ENCODE measurements at places on chromosomes 7 and 10. TPM values are rescaled to one million over a fixed set of nuclear protein-coding genes. Genes with fewer than 3 reads are reported as not detected.

Gene DOCK4
- total RNA-seq: 9.9 TPM

Gene OR6B1
- total RNA-seq: not detected

Gene TLL2
- total RNA-seq: 0.40 TPM

GRCh38 chr7:29115130-29115687 lies 31.1 kb downstream of the CPVL start:
- H3K27me3 ChIP-seq: no peaks in the 10 kb centered on the region
- no peaks in the 10 kb centered on the region for H3K36me3 ChIP-seq
- no peak for DNase-seq
- H3K4me1 ChIP-seq: peaks cover 34% of the 10 kb centered on the region

DNA sequence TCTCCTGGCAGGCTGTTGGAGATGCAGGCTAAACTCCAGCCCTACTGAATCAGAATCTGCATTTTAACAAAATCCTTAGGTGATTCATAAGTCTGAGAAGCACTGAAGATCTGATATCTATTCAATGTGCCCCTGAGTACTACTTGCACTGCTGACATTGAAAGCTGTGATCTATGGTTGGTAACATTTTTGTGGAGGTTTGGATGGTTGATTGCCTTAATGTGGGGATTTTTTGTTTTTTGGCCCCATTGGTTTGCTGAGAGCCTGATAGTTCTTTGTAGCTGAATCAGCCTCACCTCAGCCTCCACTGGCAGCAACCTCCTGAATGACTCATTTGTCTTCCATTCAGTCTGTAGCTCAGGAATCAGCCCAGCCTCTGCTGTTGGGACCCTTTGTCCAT lies 14.7 kb upstream of the LRRN3 start:
- no peak overlapping the region for H3K27ac ChIP-seq
- DNase-seq: no peak
- peaks cover 7% of the 10 kb centered on the region for H3K4me1 ChIP-seq

GRCh38 chr10:28386503-28386868 lies 83.6 kb upstream of the MPP7 start:
- no peaks in the 10 kb centered on the region for H3K36me3 ChIP-seq
- H3K4me3 ChIP-seq: no peak overlapping the region
- DNase-seq: no peak
- peak overlapping the region; percentile 90 for H3K27ac ChIP-seq
- H3K4me1 ChIP-seq: peaks cover 14% of the 10 kb centered on the region

- H3K4me3 ChIP-seq: peak overlapping the region; percentile 92
- peak overlapping the region; percentile 94 for H3K27ac ChIP-seq
- H3K36me3 ChIP-seq: no peaks in the 10 kb centered on the region
- peak; percentile 42 for DNase-seq
These were observed 2.5 kb upstream of the ACBD5 start for GRCh38 chr10:27242951-27243551.

- H3K4me3 ChIP-seq: no peak overlapping the region
- no peaks in the 10 kb centered on the region for H3K36me3 ChIP-seq
- H3K27me3 ChIP-seq: no peaks in the 10 kb centered on the region
- DNase-seq: no peak
- H3K4me1 ChIP-seq: no peaks in the 10 kb centered on the region
- H3K27ac ChIP-seq: no peak overlapping the region
These were observed 43.6 kb downstream of the CNNM1 start for GRCh38 chr10:99372546-99373271.

GRCh38 chr10:55500931-55501559 lies 700.0 kb upstream of the PCDH15 start:
- no peaks in the 10 kb centered on the region for H3K36me3 ChIP-seq
- H3K27me3 ChIP-seq: no peaks in the 10 kb centered on the region
- H3K4me3 ChIP-seq: no peak overlapping the region
- H3K4me1 ChIP-seq: no peaks in the 10 kb centered on the region

Measured in esophagus squamous epithelium (tissue), 5 donors.